Activated CD4-positive, alpha-beta T cell treated with anti-CD3 and anti-CD28 coated beads, Interleukin-2, Interleukin-4, amounts not matched to agents 100 ng/mL and 50 ng/mL, durations not matched to agents 16 hours and 8 hours (primary cell): ENCODE measurements at places on chromosomes 3 and 15.

DNA sequence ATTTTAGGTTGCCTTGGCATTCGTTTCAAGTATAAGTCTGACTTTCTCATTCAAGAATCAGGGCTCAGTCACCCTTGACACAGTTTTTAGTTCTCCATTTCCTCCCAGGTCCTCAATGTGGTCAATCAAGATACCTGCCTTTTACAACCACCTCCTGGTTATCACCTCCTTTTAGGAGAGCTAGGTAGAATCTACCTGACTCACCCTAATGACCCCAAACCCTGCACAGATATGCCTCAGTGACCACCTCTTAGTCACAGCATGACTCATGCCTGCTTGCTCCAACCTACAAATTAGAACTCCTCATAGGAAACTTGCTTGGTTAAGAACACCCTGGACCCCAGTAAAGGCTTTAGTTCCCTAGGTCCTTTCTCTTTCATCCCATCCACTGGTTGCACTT is 22.5 kb downstream of the DMXL2 start:
- no peak for DNase-seq

DNA sequence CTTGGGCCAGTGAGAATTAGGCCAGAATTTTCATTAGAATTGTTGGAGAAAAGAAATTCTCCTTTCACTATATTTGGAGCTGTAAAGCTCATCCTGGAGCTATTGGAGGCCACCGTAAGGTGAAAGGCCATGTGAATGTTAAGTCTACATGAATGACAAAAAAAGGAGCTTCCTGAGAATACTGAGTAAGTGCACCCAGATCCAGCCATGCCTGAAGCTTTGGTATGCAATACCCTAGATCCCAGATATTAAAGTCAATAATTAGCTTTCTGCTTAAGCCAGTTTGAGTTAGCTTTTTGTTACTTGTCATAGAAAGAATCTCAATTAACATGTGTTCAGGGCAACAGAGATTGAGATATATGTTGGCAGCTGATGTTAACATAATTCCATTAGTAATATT is 172.4 kb downstream of the NR1D2 start:
- DNase-seq, result no peak

- peak; percentile 31 for DNase-seq
Measured at GRCh38 chr3:49813497-49814174, at the start of gene UBA7. TSS of gene UBA7 (minus strand) at chr3:49813953. CDS start at chr3:49813787, 166 bp downstream.

DNA sequence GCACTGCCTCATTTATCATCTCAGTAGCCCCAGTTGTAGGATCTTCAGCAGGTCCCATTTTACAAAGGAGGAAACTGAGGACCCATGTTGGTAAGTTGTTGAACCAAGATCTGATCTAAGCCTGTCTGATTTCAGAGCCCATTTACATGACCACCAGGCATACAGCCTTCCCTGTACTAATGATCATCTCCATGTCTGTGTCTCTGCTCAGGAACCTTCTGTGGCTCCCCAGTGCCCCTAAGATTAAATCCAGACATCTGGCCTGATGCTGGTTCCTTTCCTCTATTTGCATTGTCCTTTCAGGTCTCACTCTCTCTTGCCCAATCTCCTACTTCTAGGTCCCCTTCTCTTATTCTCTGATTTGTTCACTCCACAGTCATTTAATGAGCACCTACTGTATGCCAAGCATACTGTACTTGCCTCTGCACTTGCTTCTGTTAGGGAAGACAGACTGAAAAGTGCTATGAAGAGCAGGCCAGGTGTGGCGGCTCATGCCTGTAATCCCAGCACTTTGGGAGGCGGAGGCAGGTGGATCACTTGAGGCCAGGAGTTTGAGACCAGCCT is 32.4 kb downstream of the ATP2B2 start:
- DNase-seq, result no peak

DNA sequence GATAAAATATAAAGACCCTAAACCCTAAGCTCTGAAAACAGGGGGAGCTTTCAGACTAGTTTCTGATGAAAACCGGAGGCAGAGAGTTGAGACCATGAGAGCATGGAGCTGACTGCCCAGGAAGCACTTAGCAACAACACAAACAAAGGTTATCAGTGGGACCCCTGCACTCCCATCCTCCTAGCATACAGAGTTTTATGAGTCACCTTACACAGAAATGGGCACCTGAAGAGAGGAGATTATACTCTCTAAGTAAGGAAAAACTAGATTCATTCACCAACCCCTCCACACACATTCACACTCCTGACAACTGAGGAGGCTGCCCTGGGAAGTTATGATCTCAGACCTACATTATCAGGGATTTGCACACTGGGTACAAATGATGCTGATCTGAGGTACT is 261.7 kb downstream of the ULK4 start:
- no peak for DNase-seq

DNA sequence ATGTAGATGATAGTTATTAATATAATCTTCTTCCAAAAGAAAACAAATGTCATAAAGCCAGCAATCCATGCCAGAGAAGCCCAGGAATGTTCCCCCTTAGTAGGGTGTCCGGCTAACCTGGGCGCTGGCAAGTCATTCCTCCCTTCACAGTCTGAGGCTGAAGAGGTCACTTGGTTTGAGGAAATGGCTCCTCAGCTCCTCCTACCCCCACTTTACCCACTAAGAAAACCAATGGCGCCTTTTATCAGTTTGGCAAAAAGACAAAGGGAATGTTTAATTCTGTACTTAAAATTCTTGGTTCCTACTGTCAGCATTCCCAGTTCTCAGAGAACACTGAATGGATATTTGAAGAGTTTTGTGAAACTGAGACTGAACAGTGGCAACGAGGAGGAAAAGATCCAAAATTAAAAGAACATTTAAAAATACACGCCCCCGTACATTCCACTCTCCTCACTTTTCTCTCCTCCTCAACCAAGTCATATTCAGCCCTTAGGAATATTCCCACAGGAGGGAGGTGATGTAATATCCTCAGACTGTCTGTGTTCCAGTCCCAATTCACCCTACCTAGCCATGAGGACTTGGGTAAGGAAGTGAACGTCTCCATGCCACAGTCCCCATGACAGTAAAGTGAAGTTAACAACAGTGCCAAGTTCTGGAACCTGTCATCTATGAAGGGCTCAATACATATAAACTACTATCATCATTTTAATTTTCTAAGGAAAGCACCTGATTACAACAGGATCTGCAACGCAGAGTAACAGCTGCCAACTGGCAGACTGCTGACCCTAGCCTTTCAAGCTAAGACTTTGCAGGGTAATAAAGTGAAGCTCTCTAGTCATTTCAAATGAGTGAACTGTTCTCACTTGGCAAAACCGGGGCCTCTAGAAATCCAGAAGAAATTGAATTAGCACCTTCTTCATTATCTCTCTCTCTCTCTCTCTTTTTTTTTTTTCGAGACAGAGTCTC is 234.5 kb upstream of the ICE2 start:
- no peak for DNase-seq

DNA sequence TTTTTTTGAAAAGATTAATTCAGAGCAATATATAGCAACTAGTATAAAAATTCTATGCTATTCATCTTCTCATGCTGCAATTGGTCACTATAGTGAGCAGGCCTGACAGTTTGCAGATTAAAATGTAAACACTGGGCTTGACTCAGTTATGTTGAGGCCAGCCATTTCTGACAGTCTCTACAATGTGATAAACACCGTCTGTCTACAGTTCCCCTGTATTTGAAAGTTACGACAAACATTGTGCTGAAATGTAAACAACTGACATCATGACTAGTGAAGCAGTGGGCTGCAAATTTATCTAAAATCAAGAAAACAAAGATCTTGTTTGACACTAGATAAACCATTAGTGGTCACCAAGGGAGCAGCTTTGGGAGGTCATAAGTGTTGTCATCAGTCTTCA is 197.4 kb downstream of the ISL2 start:
- no peak for DNase-seq

GRCh38 chr15:77178411-77178810 is 107.5 kb upstream of the TSPAN3 start:
- no peak for DNase-seq

DNA sequence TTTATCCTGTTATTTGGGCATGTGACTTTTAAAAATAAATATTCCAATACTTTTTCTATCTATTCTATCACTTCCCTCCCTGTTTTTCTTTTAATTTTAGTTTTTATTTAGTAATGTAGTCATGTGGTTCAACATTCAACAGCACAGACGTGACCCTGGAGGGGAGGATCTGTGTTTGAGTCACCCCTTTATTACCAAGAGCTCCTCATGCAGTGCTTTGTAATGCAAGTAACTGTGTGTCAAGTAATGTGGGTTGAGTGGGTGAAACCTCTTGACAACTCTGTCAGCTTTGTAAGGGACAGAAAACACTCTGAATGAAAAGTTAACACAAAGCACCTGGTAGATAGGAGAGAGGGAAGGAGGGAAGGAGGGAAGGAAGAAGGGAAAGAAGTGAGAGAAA is 89.7 kb upstream of the FGF12 start:
- DNase-seq, result peak; percentile 56

DNA sequence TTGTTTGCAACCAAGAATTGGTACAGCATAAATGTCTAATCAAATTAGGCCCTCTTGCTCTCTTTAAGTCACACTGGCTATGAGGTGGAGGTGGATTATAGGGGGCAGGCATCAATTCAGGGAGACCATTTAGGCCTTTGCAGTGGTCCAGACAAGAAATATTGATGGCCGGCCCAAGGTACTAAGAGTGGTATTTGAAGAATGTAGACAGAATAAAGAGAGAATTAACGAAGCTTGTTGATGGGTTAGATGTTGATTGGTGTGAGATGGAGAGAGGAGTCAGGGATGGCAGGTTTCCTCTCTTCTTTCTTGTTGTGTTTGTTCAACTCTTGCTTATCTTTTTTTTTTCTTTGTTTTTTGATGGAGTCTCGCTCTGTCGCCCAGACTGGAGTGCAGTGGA is 48.5 kb downstream of the PIK3CA start:
- DNase-seq, result no peak

GRCh38 chr3:45199837-45200648 is 26.0 kb downstream of the TMEM158 start:
- no peak for DNase-seq

GRCh38 chr3:131402391-131403039 is 20.9 kb downstream of the NUDT16 start:
- no peak for DNase-seq

DNA sequence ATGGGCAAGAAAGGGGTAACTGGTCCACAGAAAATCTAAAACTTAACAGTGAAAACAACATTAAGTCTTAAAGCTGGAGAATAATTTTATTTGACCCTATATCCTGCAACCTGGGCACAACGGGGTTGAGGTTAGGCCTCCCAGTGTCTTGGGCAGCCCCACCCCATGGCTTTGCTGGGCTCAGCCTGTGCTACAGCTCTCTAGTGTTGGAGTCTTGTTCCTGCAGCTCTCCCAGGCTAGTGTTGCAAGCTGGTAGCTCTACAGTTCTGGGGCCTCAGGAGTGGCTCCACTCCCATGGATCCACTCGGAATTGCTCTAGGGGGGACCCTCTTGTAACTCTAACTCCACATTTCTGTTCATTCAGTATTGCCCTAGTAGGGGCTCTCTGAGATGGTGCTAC is 24.9 kb upstream of the GNB4 start:
- DNase-seq, result no peak

DNA sequence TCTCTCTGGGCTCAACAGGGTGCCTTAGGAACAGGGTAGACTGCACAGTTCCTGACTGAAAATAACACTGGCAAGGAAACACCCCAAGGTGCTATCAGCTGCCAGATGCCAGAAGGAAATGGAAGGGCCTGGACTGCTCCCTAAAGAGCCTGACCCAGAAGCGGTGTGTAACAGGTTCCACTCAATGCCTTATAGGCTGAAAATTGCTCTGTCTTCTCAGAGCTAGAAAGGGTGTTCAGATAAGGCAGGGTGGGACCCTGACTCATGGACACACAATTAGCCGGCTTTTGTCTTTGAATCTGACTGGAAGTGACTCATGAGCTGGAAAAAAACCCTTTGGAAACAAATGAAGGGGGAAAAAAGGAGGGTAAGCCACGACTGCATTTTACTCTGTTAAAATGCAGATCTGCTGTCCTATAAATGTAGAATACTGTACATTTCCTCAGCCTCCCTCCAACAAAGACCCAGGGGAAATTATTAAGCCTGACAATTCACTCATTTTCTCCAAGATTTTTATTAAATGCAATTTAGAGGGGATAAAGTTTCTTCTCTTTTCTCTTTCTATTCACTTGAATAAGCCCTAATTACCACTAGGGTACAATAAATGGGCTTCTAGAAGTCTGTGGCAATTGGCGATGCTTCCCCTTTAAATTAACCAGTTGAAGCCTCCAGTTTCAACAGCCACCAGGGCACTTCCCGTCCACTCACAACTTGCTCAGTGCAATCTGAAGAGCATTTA is 160.2 kb upstream of the TBL1XR1 start:
- DNase-seq, result no peak

DNA sequence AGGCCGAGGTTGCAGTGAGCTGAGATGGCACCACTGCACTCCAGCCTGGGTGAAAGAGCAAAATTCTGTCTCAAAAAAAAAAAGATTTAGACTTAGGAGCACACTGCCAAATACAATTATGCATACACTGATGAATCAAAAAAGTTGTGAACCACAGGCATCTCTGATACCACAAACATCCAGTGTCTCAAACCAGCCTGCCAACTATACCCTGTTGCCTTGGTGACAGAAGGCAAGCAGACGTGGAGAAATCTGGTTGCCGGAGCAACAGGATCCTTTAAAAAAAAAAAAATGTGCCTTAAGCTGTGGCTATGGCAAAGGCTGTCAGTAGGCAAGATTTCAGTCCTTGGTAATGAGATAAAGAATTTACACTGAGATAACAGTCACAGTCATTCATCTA is 202.3 kb downstream of the NEK10 start:
- DNase-seq, result no peak

DNA sequence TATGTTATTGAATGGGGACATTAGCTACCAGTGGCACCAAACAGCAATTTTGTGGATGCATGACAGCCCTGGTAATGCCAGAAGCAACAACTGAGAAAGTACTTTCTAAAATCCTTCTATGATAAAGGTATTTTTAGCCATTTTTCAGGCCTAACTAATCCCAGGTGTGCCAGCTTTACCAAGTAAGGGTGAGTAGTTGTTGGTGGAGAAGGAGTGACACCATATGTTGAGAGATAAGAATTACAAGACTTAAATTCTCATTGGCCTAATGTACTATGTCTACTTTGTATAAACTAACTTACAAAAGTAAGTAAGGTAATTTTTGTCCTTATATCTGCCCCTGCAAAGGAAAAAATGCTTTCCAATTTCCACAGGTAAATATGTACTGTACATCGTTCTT is 4.1 kb upstream of the COX17 start:
- peak; percentile 49 for DNase-seq

- peak; percentile 96 for DNase-seq
Measured at GRCh38 chr15:84653910-84654688, at the start of gene WDR73. TSS of gene WDR73 (minus strand) at chr15:84654283. CDS start at chr15:84654274, 9 bp downstream.

- no peak for DNase-seq
Measured at GRCh38 chr3:122799322-122799721, 4.5 kb downstream of the SLC49A4 start.

- no peak for DNase-seq
Measured at GRCh38 chr15:39826975-39827374, 44.3 kb upstream of the FSIP1 start.
